ENCODE measurements at places on chromosomes 7 and 10.

- DNase-seq: no peak
These were observed 42.8 kb downstream of the CYP2C8 start for GRCh38 chr10:95026461-95026860.

GRCh38 chr10:131682271-131682962, 218.4 kb upstream of the PPP2R2D start:
- DNase-seq: no peak

DNA sequence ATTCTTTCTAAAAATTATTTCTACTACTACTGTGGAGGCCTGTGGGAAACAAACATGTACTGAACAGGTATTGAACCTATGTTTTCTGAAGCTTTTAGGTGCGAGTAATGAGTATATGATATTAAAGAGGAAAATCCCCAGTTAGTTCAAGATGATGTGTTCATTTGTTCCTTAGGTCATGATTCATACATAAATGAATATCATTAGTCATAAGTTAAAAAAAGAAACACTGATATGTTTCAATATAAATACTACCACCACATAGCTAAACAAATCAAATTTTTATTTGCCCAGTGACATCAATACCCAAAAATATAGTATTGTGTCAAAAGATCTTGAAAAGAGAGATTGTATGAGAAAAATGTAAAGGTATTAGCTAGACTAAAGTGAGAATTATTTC, 210.7 kb upstream of the GNAI1 start:
- DNase-seq: no peak

- no peak for DNase-seq
These were observed 221.5 kb downstream of the INHBA start for GRCh38 chr7:41481353-41481752.

- DNase-seq: peak; percentile 64
These were observed 220.5 kb downstream of the CDK14 start for GRCh38 chr7:90816511-90817142.

DNA sequence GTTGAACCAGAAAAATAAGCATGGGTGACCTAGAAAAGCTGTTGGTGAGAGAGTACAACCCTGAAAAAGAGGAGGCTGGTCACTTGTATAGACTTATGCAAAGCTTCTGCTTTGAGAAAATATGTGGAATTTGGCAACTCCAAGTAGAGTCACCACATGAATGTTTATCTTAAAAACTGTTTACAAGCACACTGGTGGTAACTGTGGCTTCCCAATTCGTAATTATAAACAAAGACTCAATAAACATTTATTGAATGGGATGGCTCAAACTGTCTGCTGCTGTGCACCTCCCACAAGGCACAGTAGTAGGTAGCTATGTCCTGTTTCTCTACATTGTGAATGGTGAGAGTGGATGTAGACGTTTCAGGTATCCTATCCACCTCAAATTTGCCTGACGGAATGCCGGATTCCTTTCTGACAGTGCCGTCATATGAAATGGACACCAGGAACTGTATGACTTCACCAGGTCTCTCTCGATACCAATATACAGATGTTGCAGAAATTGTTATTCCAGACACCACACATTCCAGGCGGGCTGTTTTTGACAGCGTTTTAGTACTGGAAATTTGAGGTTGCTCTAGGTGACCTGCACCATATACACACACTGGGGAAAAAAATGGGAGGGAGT, 43.4 kb upstream of the TARP start:
- peak; percentile 48 for DNase-seq

GRCh38 chr10:110179220-110179619, 28.2 kb upstream of the MXI1 start:
- DNase-seq: no peak

DNA sequence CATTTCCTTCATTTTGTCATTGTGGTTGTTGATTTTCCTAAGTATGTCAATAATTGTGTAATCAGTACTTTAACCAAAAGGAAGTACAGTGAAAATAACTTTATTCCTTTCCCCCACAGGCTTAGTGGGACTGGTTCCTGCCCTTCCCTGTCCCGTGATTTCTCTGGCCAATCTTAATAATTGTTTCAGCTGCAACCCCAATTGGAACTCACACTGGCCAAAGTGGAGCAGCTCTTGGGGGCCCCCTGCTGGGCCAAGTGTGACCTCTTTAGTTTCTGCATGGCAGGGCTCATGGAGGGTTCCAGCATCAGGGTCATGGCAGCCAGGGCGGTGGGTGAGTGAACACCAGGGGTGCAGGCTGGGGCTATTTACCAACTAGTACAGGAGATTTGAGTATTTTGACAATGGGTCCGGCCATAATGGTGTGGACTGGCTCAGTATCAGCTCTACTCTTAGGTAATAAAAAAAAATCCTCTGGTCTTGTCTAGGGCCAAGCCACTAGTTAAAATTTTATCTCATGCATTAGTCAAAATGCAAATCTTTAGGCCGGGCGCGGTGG, 31.7 kb downstream of the CYCS start:
- DNase-seq: peak; percentile 88
